ENCODE measurements at places on chromosomes 7 and 10.

GRCh38 chr10:89869180-89869579, 167.8 kb downstream of the KIF20B start:
- DNase-seq = no peak

- DNase-seq = no peak
These were observed 106.8 kb downstream of the SDHAF3 start for GRCh38 chr7:97224316-97224715.

DNA sequence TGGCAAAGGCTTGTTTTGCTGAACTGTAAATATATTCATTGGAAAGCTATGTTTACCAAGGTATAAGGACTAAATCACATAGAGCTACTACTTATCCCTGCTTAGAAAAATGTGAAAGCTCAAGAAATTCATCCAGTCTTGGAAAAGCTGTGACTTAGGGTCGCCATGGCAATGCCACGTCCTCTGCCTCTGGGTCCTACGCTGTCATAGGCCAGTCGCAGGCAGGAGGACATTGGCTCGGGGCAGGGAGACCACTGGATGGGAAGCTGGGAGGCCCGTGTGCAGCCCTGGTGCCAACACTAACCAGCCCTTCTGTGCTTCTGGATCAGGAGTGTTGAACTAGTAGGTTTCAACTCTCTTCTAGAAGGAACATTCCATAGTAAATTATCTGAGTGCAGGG, 67.3 kb upstream of the PDZD8 start:
- no peak for DNase-seq

DNA sequence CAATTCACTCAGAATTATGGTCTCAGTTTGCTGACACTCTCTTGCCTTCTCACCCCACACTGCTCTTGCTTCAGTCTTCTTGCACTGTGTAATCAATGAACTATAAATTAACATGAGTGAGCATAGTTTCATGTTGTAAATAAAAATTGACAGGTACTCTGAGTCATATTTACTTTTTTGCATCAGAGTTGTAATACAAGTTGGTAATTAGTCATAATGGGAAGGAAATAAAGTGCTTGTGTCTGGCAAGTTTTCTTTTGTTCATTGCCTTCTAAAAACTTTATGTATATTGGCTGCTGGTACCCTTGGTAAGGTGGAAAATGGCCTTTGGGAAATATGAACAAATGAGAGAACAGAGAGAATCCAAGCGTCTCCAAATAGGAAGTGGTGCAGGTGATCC, 169.3 kb upstream of the MAGI2 start:
- no peak for DNase-seq

Data from NCI-H1417 (cell line).